DMS53 (cell line): ENCODE measurements at places on chromosomes 6 and 20.

GRCh38 chr6:32050562-32050961, 12.3 kb downstream of the CYP21A2 start:
- no peak for DNase-seq

DNA sequence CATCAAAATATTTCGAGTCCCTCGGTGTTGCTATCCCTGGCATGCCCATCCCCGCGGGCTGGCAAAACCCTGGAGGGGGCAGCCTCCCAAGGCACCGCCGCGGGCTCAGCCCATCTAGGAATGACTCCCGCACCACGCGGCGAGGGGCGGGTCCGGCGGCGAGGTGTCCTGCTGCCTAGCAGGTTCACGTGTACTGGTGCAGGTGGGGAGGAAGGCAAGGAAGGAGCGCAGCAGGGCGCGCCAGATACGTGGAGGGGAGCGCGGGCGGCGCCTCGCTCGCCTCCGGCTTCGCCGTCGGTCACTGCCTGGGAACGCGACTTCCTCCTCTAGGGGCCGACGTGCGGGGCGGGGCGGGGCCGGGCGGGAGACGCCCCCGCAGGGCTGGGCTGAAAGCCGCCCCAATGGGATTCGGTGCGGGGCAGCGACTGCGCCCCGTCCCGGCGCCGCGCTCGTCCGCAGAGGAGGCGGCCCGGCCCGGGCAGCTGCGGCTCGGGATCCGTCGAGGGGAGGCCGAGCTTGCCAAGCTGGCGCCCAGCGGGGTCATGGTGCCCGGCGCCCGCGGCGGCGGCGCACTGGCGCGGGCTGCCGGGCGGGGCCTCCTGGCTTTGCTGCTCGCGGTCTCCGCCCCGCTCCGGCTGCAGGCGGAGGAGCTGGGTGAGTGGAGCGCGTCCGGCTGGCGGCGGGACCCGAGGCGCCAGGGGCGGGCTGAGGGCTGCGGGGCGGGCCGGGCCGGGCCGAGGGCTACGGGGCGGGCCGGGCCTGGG, at the start of gene DCBLD1:
TSS of gene DCBLD1 (plus strand) at position 435 of the 764 bp plus-strand sequence. CDS start at position 543, 108 bp downstream.
- DNase-seq: peak; percentile 92

DNA sequence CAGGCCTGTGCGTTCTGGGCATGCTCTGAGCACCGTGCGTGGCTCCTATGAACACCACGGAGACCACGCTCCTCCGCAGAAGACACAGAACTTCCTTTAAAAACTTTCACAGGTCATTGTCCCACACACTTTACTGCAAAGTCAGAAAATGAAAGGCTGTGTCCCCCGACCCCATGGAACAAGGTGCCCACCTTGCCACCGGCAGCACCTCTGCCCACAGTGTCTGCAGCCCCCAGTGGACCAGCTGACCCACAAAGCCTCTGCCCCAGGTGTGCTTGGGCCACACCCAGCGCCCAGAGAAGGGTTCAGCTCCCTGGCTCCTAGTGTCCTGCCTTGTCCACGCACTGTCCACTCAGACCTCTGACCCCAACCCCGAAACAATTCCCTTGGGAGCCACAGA, 8.7 kb downstream of the TAF4 start:
- no peak for DNase-seq

DNA sequence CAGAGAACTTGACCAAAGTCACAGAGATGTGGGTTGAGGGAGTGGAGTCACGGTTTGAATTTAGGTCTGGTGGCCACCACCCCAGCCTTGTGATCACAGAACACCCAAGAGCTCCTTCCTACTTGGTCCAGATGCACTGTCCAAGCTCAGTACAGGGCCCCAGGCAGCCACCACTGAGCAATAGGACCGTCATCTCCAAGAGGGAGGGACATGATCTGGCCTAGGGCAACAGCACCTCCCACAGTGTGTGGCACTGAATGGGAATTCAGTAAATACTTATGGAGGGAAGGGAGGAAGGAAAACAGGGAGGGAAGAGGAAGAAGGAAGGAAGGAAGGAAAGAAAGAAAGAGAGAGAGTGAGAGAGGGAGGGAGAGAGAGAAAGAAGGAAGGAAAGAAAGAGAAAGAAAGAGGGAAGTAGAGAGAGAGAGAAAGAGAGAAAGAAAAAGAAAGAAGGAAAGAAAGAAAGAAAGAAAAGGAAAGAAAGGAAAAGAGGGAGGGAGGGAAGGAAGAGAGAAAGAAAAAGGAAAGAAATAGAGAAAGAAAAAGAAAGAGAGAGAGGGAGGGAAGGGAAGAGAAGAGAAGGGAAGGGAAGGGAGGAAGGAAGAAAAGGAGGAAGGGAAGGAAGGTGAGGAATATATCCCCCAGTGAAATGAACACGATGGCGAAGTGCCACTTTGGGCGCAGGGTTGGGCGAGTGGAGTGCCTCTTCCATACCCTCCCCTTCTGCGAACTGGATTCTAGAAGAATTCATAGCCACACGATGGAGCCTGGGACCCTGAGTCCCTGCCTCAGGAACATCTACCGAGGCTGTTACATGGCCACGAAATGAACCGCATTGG, 243.7 kb downstream of the TFAP2C start:
- DNase-seq: no peak

DNA sequence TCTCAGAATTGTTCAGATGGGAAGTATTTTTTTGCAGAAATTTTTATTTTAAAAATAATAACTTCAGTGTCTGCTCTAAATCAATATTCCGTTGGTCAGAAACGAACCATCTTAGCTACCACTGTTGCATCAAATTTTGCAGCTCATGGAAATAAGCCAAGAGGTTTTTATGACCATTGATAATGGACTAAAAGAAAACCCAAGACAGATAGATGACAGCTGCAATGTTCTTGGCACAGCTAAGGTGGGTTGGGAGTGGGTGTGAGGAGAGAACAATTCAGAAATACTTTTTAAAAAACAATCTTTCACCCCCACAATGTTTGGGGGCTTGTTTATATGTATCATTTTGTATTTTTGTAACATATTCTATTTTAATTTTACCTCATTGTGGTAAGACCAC, 121.1 kb downstream of the PDE7B start:
- no peak for DNase-seq

GRCh38 chr20:3890999-3891929, 2.1 kb downstream of the PANK2 start:
- DNase-seq: no peak

GRCh38 chr6:132369526-132369925, 31.7 kb downstream of the MOXD1 start:
- DNase-seq: no peak

DNA sequence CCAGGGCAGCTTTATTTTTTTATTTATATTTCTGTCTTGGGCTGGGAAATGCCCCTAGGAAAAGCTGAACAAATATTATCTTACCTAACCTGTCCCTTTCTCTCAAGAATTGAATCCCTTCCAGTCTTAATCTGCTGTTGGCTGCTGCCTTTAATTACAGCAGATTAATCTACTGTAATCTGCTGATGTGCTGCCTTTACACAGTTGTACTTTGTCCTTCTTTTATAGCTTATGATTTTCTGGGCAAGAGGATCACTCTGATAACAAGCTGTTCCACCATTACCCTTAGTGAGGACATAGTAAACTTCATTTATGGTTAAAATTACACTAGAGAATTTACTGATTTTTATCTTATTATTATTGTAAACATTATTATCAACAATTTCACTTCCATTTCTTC, 234.5 kb upstream of the MAN1A1 start:
- no peak for DNase-seq

- no peak for DNase-seq
Observed at GRCh38 chr20:62240020-62240685, 1.8 kb downstream of the OSBPL2 start.

- no peak for DNase-seq
Observed at GRCh38 chr6:78340755-78341154, 526.6 kb upstream of the IRAK1BP1 start.

GRCh38 chr20:10249048-10249770, 30.6 kb downstream of the SNAP25 start:
- DNase-seq: peak; percentile 65

- no peak for DNase-seq
Observed at GRCh38 chr20:40134176-40134575, 554.9 kb downstream of the MAFB start.

- DNase-seq: peak; percentile 9
Observed at GRCh38 chr6:54929245-54929909, 82.8 kb downstream of the FAM83B start.

DNA sequence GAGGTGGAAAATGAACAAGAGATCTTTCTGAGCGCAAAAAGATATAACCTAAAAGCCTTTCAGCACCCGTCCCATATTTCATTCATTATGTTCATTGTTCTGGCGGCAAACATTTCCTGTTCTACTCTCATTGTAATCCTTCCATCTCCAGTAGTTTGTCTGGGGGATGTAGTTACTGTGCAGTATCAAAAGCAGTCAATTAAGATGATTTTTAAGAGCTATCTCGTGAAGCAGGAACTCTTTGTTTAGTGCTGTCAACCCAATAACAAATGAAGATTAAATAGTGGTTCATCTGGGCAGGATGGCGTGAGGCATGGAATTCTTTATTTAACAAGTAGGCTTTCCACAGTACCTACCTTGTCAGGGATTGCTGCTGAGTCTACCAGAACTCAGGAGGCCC, 876.7 kb downstream of the HACE1 start:
- no peak for DNase-seq

DNA sequence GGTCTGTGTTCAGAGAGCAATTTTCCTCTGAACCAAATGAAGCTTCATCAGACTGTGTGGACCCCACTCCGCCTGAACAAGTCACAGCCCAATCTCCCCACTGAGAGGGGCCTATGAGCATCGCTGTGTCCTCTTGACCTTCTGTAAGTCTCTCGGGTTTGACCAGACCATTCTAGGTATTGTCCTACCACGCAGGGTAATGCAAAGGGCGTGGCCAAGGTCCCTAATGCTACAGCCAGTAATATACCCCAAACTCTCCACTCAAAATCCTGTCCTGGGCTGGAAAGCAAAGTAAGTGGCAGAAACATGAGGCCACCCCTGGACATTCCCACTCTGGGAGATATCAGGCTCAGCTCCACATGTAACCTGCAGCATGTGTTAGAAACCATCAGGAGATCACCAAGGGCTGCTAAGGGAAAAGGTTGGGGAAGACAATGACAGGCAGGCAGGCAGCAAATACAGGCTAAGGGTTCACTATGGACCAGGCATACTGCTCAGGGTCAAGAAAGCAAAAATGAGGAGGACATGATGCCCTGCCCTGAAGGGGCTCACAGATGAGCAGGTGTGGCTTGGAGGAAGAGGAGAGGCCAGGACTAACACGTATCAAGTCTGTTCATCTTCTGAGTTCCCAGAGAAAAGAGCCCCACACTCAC, 33.4 kb downstream of the MRPL14 start:
- DNase-seq: no peak

DNA sequence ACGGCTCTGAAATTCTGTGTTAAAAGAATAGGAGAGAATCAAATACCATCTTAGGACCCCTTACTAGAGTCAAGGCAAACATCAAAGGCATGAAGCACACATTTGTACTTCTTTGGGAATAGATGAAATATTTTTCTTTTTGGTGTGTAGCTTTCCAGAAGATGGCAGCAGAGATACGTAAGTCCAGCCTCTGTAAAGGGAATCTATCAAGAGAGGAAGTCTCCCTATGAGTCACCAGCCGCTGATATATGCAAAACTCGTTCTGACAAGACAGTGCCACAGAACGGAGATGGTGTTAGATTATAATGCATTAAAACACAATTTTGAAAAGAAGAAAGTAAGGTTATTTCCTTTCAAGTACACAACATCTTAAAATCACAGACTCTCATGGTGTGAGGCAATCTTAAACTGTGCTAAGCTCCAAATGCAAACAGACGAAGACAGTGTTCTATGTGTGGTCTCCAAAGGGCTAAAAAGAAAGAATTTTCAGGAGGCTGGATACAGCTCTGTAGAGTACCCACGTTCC, 120.0 kb upstream of the AGPAT4 start:
- peak; percentile 88 for DNase-seq

DNA sequence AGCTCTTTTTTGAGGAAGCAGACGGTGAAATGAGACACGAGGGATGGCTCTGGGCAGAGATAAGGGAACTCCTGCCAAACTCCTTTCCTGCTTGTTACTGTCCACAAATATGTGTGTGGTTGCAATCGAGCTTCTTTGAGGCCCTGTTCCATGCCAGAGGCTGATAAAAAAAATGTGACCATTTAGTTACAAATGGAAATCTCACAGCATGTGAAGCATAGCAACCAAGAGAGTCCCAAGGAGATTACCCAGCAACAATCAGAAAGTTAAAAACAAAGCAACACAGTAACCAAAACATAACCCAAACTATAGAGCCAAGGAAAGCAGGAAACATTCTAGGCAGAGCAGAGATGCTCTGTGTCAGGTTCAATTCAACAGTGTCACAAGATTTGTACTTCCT, 35.4 kb upstream of the HMGN3 start:
- peak; percentile 3 for DNase-seq

DNA sequence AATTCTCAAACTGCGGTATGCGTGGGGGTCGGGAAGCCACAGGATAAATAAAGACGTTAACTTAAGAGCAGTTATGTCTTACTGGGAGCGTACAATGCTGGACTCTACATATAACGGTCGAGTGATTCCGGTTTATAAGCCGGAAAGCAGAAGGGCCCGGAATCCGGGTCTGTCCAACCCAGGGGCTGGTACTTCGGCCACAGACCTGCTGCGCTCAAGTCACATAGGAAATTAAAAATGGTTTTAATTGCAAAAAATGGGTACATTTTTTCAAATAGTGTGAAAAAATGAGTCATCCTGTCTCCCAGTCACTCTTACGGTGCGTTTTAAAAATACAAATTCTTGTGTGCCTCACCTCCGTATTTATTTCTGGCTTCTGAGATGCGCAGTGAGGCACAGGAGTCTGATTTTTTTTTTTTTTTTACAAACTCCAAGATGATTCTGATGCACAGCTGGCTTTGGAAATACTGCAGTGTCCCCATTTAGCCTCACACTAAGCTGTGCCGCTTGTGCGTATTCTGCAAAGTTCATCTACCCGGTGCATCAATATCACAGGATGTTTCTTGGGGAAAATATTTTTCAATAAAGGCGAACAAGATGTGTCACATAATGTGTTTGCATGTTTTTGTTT, 1.0 kb downstream of the PCIF1 start:
- DNase-seq: no peak

DNA sequence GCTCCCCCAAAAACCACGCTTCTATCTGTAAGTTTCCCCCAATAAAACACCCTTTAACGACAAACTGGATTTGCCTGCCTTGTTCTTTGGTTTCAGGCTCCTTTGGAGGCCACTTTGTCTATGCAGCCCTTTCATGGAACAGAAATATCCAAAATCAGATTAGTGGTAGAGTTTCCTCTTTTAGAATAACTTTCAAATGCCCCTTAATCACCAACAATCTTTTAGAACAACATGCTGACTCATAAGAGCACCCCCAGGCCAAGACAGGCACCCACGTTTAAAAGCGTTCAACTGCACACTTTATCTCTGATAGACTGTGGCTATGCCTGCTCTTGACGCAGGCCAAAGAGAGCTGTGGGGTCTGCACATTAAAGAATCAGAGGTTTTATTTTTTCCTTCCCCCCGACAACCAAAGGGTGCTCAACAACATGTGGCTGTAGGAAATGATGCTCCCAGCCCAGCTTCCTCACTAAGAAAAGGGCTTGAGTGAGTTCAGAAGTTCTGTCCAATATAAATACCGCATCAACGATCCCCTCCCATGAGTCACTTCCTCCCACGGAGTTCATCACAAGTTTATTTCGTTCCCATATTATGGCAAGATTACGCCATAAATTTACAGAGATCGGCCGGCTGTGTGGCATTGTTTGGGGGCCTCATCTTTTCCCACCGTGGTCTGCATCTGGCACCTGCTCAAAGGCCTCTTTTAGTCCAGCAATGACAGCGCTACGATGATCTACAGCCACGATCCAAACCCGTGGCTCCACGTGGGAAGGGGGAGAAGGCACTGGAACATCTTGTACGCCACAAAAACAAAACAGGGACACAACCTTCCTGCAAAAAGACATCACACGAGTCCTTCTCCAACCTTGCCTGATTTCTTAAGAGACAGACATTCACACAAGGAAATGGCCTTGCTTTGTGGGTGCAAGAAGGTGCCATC, 88.8 kb upstream of the NFATC2 start:
- DNase-seq: no peak
